Dorsolateral prefrontal cortex (tissue), 122 donors: ENCODE measurements at places on chromosomes 11 and 22.

- peak; percentile 86 for DNase-seq
These were observed 23.5 kb upstream of the SUSD2 start for GRCh38 chr22:24157822-24158135.

- no peak for DNase-seq
These were observed 1053.8 kb downstream of the LRRC4C start for GRCh38 chr11:40405614-40406013.

GRCh38 chr11:35825386-35825785 lies 118.5 kb upstream of the LDLRAD3 start:
- no peak for DNase-seq

DNA sequence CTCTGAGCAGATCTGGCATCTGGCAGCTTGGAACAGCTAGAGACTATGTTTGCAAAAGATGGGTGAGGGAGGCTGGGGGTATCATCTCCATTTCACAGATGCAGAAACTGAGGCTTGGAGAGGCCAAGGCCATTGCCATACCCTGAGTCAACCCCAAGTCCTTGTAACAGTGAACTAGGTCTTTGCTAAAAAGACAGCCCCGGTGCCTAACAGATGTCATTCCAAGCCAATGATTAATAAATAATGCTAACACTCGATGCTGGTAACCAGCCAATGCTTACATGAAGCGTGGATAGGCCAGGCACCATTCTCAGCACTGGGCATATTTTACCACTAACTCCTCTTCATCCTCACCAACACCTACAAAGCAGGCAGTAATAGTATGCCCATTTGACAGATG lies 164.0 kb downstream of the MN1 start:
- DNase-seq = no peak

DNA sequence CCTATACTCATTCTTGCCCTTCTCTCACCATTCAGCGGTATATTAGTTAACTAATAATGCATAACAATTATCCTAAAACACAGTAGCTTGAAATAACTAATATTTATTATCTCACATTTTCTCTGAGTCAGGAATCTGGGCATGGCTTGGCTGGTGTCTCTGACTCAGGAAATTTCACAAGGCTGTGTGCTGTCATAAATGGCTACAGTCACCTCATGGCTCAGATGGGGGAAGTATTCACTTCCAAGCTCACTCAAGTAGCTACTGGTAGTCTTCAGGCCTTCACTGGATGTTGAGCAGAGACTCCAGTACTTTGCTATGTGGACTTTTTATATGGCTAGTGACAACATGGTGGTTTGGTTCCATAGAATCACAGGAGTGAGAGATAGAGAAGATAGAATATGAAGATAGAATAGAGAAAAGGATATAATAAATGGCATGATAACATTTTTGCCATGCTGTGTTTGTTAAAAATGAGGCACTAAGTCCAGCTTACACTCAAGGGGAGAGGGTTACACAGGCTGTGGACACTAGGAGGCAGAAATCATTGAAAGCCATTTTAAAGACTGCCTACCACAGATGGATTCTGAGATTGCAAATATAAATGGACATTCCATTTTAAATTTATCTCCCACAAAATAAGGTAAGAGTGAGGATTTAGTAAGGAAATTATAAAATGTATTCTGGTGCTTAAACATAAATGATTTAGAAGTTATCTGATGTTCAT lies 997.8 kb upstream of the CHORDC1 start:
- no peak for DNase-seq

DNA sequence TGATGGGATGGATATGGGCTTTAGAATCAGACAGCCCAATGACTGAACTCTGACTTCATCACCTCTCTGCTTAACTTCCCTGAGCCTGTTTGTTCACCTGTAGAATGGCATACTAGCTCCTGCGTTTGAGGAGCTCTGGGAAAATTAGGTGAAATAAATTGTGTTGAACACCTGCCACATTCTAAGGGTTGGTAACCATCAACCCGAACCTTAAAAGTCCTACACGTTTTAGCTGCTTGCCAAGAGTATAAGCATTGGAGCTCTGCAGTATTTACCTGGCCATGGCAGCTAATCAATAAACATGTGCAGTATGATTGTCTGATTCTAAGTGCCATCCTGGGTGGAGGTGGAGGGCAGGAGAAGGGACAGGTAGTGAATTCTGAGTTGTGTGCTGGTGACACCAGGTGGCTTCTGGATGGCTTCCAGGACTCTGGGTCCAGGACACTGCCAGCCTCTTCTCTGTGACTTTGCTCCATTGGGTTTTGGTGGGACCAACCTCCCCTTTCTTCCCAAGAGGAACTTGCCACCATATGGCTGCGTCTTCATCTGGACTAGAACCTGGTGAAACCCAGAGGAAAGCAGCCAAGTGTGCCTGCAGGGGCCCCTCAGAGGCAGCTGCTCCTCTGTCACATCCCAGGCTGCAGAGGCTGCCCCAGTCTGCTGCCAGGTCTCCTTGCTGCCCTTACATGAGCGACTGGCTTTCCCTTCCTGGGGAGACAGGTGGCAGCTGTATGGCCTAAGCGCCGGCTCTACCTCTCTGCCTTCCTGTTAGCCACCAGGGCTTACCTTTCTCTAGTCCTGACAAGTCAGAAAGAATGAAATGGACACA lies 85.6 kb downstream of the CACNG2 start:
- no peak for DNase-seq

DNA sequence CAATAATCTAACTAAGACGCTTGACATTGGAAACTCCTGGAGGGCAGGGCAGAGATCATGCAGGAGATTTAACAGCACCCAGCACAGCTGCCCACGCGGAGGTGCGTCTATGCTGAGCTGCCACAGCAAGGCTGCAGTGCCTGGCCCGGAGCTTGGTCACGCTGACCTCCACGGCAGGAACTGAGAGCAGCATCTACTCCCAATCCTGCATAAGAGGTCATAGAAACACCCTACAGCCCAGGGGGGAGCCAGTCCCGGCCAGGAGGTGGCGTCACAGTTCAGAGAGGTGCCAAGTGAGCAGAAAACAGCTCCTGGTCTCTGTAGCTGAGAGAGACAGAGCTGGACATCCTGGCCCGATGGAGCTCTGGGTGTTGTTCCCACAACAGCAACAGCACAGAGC lies 121.1 kb upstream of the TMEM45B start:
- no peak for DNase-seq

DNA sequence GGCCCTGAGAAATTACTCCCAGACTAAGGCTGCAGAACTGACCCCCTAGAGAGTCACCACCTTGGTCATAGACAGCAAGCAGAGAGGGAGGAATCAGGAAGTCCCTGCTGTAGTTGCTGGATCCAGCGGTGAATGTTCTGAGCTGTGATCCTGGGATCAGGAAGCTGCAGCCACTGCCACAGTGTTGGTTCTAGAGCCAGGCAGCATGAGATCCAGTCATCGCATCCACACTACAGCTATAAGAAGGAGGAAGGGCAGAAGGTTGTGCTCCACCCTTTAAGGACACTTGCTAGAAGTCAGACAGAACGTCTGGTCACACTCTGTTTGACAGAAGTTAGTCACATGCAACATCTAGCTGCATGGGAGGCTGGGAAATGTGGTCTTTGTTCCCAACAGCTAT lies 104.7 kb upstream of the OR4B1 start:
- no peak for DNase-seq

DNA sequence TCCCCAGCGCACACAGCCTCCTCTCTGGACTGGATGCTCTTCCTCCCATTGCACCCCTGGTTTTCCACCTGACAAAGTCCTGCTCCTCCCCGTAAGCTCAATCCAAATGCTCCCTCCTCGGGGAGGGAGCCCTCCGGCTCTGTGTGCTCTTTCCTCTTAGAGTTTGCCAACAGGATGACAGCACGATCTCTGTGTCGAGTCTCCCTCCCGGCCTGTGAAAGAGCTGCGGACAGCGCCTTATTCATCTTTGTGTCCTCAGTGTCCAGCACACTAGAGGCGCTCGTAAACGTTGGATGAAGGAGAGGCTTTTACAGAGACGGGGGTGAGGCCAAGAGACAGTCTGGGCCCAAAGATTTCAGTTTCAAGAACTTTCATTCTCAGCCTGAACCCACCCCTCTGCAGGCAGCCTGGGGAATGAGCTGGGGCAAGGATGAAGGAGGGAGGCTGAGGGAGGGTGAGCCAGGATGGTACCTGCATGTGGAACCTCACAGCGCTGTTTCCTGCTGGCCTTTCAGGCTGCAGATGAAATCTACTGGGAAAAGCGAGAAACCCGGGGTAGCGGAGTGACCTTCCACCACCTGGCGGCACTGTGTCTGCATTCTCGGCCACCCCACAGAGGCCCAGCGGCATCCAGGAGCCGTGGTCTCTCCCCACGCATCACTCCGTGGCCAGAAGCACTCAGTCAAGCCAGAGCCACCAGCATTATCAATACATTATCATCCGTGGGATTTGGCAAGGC lies 8.5 kb upstream of the TMPRSS4 start:
- peak; percentile 52 for DNase-seq

GRCh38 chr11:45934580-45935318 lies 12.3 kb downstream of the LARGE2 start:
- no peak for DNase-seq

GRCh38 chr11:115411120-115411519 lies 93.1 kb downstream of the CADM1 start:
- no peak for DNase-seq

- no peak for DNase-seq
These were observed 5.8 kb downstream of the DDIAS start for GRCh38 chr11:82907371-82907770.

- DNase-seq = no peak
These were observed 1.5 kb upstream of the PLCB3 start for GRCh38 chr11:64249563-64250414.

GRCh38 chr11:75508051-75508561 lies 17.6 kb downstream of the GDPD5 start:
- DNase-seq = no peak

- no peak for DNase-seq
These were observed 101.3 kb downstream of the GRAMD1B start for GRCh38 chr11:123531325-123531724.

- no peak for DNase-seq
These were observed 281.6 kb downstream of the TBC1D22A start for GRCh38 chr22:47043835-47044721.

DNA sequence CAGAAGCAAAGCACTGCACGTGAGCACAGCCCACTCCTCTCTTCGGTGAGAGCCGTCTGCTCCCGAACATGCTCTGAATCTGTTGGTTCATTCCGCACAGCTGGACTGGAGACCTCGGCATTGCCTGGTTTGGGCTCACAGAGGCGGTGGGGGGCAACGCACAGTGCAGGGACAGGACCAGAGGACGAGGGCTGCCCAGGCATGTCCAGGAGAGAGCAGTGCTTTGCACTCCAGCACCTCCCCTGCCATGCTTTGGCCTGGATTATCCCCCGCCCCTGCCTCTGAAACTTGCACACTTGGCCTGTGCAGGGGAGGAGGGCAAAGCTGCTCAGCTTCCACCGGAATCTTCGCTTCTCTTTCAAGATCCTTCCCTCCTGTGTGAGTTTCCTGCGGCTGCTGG lies 536.5 kb downstream of the BRD1 start:
- no peak for DNase-seq

- DNase-seq = no peak
These were observed 72.1 kb downstream of the C22orf31 start for GRCh38 chr22:28989484-28989883.

- no peak for DNase-seq
These were observed 160.9 kb downstream of the IGLL1 start for GRCh38 chr22:23419171-23419570.

DNA sequence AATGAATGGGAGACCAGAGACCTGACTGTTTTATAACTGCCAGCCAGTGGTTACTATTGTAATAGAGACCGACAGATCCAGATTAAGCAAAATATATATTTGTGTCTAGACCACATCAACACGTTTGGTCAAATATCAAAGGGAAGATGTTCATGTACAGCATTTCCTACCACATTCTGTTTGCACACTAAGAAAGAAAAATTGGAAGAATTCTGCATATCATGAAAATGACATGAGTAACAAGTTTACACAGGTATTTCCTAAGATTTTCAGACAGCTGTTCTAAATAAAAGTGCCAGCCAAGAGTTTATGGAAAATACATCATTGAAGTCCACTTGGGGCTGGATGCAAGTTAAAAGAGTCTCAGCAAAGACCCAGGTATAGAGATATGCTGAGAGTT lies 145.5 kb upstream of the ANO3 start:
- no peak for DNase-seq

- no peak for DNase-seq
These were observed 23.9 kb downstream of the GLB1L2 start for GRCh38 chr11:134355656-134356055.

GRCh38 chr11:908273-908672 lies 2.3 kb downstream of the CHID1 start:
- DNase-seq = no peak

GRCh38 chr11:115525531-115526006 lies 21.4 kb upstream of the CADM1 start:
- no peak for DNase-seq

DNA sequence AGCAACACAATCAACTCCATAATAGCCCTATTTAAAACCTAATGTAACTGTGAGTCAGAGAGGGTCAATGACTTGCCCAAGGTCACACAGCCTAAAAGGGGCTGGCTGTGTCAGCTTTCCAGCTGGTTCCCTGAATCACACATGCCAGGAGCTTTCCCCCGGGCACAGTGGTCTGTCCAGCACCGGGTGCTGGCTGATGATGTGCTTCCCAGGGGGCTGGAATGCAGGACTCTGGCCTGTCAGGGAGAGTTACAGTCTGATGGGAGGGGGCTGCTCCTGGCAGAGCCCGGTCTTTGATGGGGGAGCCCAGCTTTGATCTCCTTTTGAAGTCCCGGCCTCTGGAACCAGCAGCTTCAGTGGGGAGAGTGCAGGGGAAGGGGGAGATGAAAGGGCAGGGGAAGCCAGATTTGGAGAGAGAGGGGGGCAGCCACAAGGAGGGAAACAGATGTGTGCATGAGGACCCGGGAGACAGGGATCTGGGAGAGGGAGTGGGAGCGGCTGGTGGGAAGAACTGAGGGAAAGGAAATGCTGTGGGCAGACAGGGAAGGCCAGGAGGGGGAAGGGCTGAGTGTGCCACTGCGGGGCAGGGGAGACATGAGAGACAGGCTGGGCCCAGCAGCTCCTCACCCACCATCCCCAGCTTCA lies 102.7 kb downstream of the NECTIN1 start:
- no peak for DNase-seq

DNA sequence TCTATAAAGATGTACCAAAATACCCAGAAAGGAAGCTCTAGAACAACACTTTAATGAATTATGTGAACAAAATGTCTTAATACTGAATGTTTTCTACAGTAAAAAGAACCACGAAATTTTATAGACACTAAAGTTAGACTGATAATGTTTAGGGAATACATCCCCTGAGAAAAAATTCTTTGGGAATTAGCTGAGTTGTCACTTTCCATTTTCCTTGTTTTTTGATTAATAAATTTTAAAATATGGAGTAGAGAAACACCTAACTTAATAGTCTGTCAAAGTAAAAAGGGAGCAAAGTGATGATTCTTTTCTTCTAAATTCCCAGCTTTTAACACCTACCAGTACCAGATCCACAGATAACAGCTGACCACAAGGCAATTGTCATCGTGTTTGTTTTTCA lies 23.1 kb upstream of the SCN3B start:
- DNase-seq = no peak

DNA sequence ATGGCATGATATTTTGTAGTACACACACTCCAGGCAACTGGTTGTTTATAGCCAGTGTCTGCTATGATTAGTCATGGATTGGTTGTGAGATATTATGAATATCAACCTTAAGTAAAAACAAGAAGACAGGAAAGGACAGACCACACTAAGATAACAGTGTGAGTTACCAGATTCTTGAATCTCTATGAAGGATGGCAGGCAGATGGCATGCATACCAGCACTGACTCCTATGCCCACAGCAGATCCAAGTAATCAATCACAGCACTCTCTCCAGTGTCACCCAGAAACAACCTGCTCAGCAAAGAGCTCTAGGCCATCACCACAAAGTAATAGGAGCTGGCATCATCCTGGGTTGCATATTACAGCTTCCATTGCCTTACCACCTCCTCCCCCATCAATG lies 116.6 kb downstream of the GALNT18 start:
- no peak for DNase-seq
